ENCODE measurements at places on chromosomes 16 and 17. TPM values are rescaled to one million over a fixed set of nuclear protein-coding genes. Genes with fewer than 3 reads are reported as not detected.

The KRTAP3-1 gene
- total RNA-seq: not detected

The NTHL1 gene
- total RNA-seq: 56.7 TPM

The WDR90 gene
- 26.9 TPM for total RNA-seq

The KRTAP4-4 gene
- total RNA-seq: not detected

The PLEKHH3 gene
- 37.5 TPM for total RNA-seq

The CBFB gene
- total RNA-seq: 70.5 TPM

The HOXB4 gene
- total RNA-seq: 2.0 TPM

The NXPH3 gene
- 5.4 TPM for total RNA-seq

The ARSG gene
- total RNA-seq: 2.1 TPM

The CLTC gene
- 193 TPM for total RNA-seq

The TEKT5 gene
- not detected for total RNA-seq

The AANAT gene
- total RNA-seq: not detected

The LGALS9B gene
- not detected for total RNA-seq

The SLC16A6 gene
- 0.20 TPM for total RNA-seq

The MOSMO gene
- total RNA-seq: 27.7 TPM

The SBK1 gene
- total RNA-seq: 0.30 TPM

The ACSM2A gene
- total RNA-seq: not detected

The TBC1D3C gene
- not detected for total RNA-seq

The FBXO39 gene
- total RNA-seq: 0.20 TPM

The ZG16B gene
- total RNA-seq: not detected

The GCSH gene
- 31.2 TPM for total RNA-seq

The RHBDL1 gene
- 2.7 TPM for total RNA-seq

The CES5A gene
- total RNA-seq: not detected

The PIPOX gene
- total RNA-seq: 0.60 TPM

The NRN1L gene
- 2.0 TPM for total RNA-seq

The ALDOA gene
- total RNA-seq: 474 TPM

The MYH1 gene
- total RNA-seq: not detected

The MT1G gene
- 41.1 TPM for total RNA-seq

The KRTAP9-8 gene
- total RNA-seq: not detected

The HOXB7 gene
- total RNA-seq: 4.0 TPM

The SPATA22 gene
- total RNA-seq: 1.7 TPM

The KRTAP4-6 gene
- total RNA-seq: not detected

The SCNN1B gene
- 2.3 TPM for total RNA-seq

The NME4 gene
- 26.7 TPM for total RNA-seq

The NLGN2 gene
- total RNA-seq: 29.6 TPM

The KCTD5 gene
- total RNA-seq: 19.9 TPM

The RDM1 gene
- not detected for total RNA-seq

The SNX20 gene
- 5.1 TPM for total RNA-seq

The FXR2 gene
- total RNA-seq: 39.4 TPM

The CCL22 gene
- total RNA-seq: not detected

The WNT9B gene
- 0.78 TPM for total RNA-seq

The ZNF385C gene
- total RNA-seq: 1.5 TPM

The STX1B gene
- 1.2 TPM for total RNA-seq

The TUBB3 gene
- 12.0 TPM for total RNA-seq

The PTGES3L gene
- not detected for total RNA-seq

The NPW gene
- total RNA-seq: 3.1 TPM

The KRT34 gene
- total RNA-seq: not detected

The SHCBP1 gene
- total RNA-seq: 2.1 TPM

The SAMD14 gene
- total RNA-seq: 1.5 TPM

The C16orf96 gene
- 0.21 TPM for total RNA-seq

The TBC1D3B gene
- total RNA-seq: not detected

The FASN gene
- total RNA-seq: 129 TPM

The CD79B gene
- 10.5 TPM for total RNA-seq

The CLEC18A gene
- 2.1 TPM for total RNA-seq
